ENCODE measurements at places on chromosomes 3 and 15.

- no peak for DNase-seq
Observed at GRCh38 chr15:70348581-70349344, 251.0 kb upstream of the TLE3 start.

DNA sequence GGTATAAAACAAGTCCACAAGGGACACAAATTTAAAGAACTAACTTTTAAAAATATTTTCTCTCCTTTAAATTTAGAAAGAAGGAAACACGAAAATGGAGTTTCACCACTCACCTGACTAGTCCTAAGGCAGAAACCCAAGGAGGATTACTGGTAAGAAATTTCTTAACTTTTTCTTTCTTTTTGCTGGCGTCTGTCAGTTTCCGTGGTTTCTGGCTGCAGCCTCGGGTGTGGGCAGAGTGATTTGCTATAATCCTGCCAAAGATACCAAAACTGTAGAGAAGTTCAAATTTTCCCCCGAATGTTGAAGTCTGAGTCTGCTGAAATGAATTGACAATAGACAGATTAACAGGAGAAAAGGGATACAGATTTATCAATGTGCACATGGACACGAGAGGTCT, 843.6 kb upstream of the ALCAM start:
- DNase-seq, result no peak

- DNase-seq, result no peak
Observed at GRCh38 chr3:134801204-134801958, 6.3 kb downstream of the EPHB1 start.

GRCh38 chr3:20039765-20040547, at the start of gene KAT2B:
Gene KAT2B (plus strand): TSS chr3:20040446. CDS start chr3:20040478, 32 bp downstream.
- DNase-seq, result peak; percentile 94

GRCh38 chr15:97196048-97197014, 764.2 kb upstream of the ARRDC4 start:
- DNase-seq, result no peak

- DNase-seq, result no peak
Observed at GRCh38 chr15:55770806-55771205, 27.9 kb upstream of the PRTG start.

GRCh38 chr3:192675958-192676649, 51.2 kb downstream of the FGF12 start:
- no peak for DNase-seq

DNA sequence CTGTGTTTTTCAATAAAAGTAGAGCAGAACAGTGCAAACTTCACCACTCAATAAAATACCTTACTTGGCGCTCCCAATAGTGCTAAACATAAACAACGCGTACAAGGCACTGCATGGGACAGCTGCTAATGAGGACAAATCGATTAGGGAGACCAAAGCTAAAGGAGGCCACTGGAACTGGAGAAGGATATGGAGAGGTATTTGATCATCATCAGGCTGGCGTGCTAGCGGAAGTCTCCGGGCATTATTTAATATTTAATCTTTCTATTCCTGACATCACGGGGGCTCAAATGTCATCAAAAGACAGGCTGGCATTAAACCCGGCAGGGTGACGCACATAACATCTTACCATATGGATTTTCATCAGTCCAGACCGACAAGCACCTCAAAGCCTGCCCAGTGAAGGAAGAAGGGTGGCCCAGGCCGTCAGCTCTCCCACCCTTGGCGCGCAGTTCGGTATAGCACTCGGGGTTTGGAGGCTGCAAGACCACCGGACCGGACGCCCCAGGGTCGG, 604 bp downstream of the CCPG1 start:
- DNase-seq, result no peak

- DNase-seq, result no peak
Observed at GRCh38 chr3:38110314-38111050, 26.4 kb downstream of the ACAA1 start.

DNA sequence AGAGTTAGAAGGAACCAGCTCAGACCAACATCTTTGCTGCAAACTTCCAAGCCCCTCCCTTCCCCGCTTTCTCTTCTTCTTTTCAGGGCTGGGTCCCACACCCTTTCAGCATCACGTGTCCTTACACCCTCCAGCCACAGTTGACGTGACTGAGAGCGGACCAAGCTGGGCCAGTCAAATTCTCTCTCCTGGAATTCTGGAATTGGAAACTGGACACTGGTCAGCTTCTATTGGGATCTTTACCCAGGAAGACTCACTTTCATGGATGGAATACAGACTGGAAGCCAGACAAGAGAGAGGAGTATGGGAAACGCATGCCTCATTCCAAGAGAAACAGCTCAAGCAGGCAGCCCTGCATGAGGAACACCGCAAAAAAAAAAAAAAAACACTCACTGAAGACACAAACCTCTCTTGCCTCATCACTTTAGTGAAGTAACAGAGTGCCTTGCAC, 12.4 kb upstream of the TPM1 start:
- no peak for DNase-seq

- no peak for DNase-seq
Observed at GRCh38 chr15:43735416-43735815, 10.8 kb upstream of the PDIA3 start.

GRCh38 chr3:45965253-45965652, 22.0 kb downstream of the CXCR6 start:
- no peak for DNase-seq

DNA sequence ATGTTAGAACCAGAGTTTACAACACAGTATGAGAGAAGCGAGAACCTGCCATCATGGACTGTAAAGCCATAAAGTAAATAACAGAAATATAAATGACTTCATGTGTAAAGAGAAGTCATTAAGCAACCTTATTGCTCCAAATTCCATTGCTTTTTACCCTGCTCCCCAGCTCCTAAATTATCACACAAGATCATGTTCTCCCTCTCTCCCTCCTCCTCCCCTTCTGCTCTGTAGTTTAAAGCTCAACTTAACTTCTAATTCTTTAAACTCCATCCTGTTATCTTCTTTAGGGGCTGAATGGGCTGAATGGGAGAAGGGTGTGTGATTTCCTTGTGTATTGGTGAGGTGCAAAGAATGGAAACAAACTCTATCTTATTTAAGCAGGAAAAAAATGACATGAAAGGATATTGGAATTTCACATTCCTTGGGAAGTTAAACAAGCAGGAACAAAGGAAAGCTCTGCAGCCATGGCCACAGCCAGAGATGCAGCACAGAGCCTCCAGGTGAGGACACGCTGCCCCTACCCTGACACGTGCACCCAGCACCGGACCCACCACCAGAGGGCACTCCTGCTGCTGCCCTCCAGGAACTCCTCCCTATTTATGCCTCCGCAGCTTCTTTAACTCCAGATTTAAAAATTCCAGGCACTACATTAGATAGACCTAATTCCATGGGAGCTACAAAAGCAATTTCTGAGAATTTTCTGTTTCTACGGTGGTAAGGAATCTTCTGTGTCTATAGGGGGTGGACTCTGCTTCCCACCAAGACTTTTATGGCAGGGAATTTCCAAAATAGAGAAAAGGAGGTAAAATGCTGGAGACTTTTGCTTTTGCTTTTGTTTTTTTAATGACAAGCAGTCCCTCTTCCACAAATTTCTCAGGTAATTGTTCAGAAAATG, 76.9 kb upstream of the ABI3BP start:
- peak; percentile 80 for DNase-seq

DNA sequence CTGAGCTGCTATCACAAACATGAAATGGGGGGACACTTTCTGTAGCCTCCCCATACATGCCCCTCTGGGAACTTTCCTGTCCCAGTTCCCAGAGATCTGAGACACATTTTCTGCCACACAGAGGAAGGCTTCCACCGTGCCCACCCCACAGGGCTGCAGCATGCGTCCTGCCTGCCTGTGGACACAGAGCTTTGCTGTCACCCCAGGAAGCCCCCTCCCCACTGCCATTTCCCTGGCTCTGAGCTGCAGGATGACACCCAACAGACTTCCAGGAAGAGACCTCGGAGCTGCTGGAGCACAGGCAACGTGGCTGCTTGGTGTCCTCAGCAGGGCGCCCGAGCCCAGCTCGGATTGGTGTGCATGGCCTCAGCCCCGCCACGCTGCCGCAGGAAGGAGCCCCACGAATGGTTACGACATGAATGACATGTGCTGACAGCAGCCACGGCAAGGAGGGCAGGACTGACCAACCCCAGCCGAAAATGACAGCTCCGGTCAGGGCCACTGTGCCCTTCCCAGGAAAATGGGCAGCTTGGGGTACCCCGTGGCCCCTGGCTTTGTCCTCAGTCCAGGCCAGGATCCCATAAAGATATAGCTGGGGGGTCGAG, 81.3 kb downstream of the VGLL4 start:
- no peak for DNase-seq

DNA sequence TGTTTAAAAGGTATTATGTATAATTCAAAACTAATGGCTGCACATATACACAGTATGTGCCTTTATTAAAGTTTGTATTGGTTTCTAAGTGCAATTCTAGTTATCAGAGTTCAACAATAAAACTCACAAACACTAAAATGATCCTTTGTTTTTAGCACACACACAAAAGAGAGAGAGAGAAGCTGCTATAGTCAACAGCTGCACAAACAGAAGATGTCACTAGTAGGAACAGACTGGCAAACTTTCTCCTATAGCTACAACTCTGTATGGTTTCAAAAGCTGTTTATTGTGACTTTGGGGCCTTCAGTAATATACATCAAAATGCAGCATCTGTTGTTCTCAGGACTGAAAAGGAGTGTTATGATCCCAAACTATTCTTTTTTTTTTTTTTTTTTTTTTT, 6.1 kb downstream of the SECISBP2L start:
- no peak for DNase-seq

DNA sequence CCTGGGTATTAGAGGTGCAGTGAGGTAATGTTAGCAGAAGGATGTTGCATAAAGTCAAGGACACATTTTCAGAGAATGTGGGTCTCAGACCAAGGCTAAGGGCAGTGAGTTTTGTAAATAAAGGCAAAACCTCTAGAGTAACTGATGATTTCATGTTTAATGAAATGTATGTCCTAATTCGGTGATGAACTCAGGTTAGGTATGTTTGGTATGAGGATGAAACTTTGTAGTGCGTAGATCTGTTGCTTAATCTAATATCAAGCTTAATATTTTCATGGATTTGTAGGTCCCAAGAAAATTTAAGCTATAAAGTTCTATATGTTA, 3.6 kb downstream of the USP50 start:
- DNase-seq, result no peak

All from activated effector memory CD4-positive, alpha-beta T cell treated with anti-CD3 and anti-CD28 coated beads, Interleukin-2, amount 50 U/mL, for 16 hours (primary cell).